ENCODE measurements at places on chromosomes 16 and 17.

DNA sequence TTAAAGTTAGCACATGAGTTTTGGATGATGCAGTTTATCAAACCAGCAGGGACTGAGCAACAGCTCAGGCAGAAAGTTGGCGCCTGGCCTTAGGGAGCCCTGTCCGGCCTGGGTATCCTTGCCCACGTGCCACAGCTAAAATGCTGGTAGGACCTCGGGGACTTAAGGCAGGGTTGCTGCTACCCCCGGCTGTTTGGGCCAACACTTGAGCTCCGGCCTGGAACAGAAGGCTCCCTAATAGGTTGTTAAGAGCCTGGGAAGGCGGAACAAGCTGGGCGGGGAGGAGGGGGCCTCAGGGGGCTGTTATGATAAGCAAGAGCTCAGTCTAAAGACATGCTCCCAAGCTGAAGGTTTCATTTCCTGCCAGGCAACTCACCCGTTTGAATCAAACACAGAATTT, 39.7 kb downstream of the CUEDC1 start:
- H3K36me3 ChIP-seq = no peaks in the 10 kb centered on the region
- no peaks in the 10 kb centered on the region for H3K27me3 ChIP-seq
- H3K27ac ChIP-seq = peak overlapping the region; percentile 38
- no peak for DNase-seq
- H3K4me1 ChIP-seq = peaks cover 41% of the 10 kb centered on the region

GRCh38 chr16:75288596-75289120, 37.2 kb upstream of the BCAR1 start:
- H3K4me3 ChIP-seq = no peak overlapping the region
- peaks cover 13% of the 10 kb centered on the region for H3K4me1 ChIP-seq
- no peak for DNase-seq
- no peaks in the 10 kb centered on the region for H3K27me3 ChIP-seq
- H3K27ac ChIP-seq = peak overlapping the region; percentile 63
- peaks cover 28% of the 10 kb centered on the region for H3K36me3 ChIP-seq

DNA sequence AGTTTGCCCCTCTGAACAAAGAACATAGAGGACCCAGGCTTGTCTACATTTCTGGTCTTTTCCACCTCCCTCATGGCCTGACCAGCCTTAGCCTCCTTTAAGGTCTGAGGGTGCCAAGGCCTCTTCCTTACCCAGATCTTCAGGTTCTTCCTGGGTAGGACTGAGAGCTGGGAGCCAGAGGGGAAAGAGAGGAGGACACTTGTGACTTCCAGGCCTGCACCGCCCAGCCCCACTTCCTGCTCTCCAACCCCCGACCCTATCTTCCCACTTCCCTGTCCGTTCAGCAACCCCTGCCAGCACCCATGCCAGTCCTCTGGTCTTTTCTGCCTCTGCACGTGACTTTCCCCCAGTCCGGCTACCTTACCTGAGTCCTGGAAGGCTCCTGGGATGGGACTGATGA, 534 bp downstream of the PRSS36 start:
- no peaks in the 10 kb centered on the region for H3K36me3 ChIP-seq
- DNase-seq = no peak
- H3K27ac ChIP-seq = no peak overlapping the region
- H3K27me3 ChIP-seq = peaks cover 21% of the 10 kb centered on the region
- H3K4me1 ChIP-seq = peaks cover 19% of the 10 kb centered on the region

DNA sequence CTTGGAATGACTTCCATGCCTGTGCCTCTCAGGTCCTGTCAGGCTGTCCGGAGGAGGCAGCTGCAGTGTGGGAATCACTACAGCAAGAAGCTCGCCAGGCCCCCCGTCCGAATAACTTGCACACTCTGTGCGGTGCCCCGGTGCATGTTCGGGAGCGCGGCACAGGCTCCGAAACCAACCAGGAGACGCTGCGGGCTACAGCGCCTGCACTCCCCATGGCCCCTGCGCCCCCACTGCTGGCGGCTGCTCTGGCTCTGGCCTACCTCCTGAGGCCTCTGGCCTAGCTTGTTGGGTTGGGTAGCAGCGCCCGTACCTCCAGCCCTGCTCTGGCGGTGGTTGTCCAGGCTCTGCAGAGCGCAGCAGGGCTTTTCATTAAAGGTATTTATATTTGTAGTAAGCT, 1.3 kb downstream of the NRN1L start:
- no peak overlapping the region for H3K4me3 ChIP-seq
- H3K27me3 ChIP-seq = no peaks in the 10 kb centered on the region
- H3K4me1 ChIP-seq = no peaks in the 10 kb centered on the region
- no peak overlapping the region for H3K27ac ChIP-seq
- peaks cover 61% of the 10 kb centered on the region for H3K36me3 ChIP-seq

DNA sequence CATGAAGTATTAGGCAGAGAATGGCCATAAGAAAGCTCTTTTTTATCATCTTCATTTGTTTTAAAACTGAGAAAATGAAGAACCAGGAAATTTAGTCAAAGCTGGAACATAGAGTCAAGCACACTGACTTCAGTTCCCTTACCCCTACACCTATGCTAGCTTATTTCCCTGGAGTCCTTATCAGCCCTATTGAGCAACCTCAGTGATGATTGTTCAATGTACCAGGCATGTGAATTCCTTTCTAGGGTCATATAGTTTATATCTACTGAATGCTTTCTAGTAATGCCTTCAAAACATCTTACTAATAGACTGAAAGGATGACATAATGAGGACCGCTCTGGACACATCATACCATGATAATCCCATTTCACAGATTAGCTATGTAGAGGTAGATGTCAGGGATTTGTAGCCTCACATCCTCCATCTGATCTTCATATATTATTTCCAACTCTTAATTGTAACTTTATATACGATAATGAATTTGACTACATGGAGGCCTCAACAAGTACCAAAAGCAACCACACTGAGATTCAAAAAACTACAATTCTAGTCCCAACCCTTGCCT, 460.4 kb upstream of the DYNLRB2 start:
- H3K36me3 ChIP-seq = no peaks in the 10 kb centered on the region
- no peak for DNase-seq
- no peak overlapping the region for H3K27ac ChIP-seq
- H3K4me1 ChIP-seq = no peaks in the 10 kb centered on the region

GRCh38 chr16:47956916-47957315, 198.9 kb downstream of the ABCC12 start:
- no peaks in the 10 kb centered on the region for H3K27me3 ChIP-seq
- H3K4me1 ChIP-seq = no peaks in the 10 kb centered on the region
- H3K36me3 ChIP-seq = no peaks in the 10 kb centered on the region
- H3K27ac ChIP-seq = no peak overlapping the region
- no peak for DNase-seq

GRCh38 chr17:1227917-1228780, 42.1 kb upstream of the BHLHA9 start:
- DNase-seq = no peak
- peaks cover 57% of the 10 kb centered on the region for H3K4me1 ChIP-seq
- H3K27me3 ChIP-seq = no peaks in the 10 kb centered on the region

DNA sequence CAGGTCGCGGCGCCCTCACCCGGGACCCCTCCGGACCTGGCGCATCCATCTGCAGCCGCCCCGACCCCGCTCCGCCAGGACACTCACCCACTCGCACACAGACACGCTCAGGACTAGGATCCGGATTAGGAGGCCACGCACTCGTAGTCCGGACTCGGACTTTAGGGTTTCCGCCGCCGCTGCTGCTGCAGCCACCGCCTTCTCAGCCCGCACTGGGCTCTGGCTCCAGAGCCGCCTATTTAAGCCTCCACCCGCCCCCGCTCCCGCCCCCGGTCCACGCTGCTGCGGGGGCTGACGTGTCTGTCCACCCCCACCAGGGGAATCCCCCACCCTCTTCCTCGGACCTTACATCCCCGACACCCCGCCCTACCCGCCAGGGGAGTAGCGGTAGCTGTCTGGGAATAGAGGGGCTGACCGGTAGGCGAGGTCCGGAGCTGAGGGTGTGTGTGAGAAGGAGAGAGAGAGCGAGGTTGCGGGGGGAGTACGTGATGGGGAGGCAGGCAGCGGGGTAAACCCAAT, at the start of gene RRAD:
Gene RRAD (minus strand): TSS at position 214 of the 519 bp plus-strand sequence. CDS start 356 bp downstream, outside the sequence.
- peaks cover 52% of the 10 kb centered on the region for H3K4me1 ChIP-seq
- H3K36me3 ChIP-seq = no peaks in the 10 kb centered on the region
- H3K27me3 ChIP-seq = peaks cover 64% of the 10 kb centered on the region
- no peak for DNase-seq

GRCh38 chr16:85187447-85187846, 75.2 kb upstream of the CIBAR2 start:
- no peaks in the 10 kb centered on the region for H3K36me3 ChIP-seq
- no peak overlapping the region for H3K27ac ChIP-seq
- no peaks in the 10 kb centered on the region for H3K4me1 ChIP-seq

GRCh38 chr17:693791-694638, 20.6 kb downstream of the VPS53 start:
- DNase-seq = no peak
- H3K36me3 ChIP-seq = no peaks in the 10 kb centered on the region
- H3K4me1 ChIP-seq = peaks cover 12% of the 10 kb centered on the region
- no peaks in the 10 kb centered on the region for H3K27me3 ChIP-seq

DNA sequence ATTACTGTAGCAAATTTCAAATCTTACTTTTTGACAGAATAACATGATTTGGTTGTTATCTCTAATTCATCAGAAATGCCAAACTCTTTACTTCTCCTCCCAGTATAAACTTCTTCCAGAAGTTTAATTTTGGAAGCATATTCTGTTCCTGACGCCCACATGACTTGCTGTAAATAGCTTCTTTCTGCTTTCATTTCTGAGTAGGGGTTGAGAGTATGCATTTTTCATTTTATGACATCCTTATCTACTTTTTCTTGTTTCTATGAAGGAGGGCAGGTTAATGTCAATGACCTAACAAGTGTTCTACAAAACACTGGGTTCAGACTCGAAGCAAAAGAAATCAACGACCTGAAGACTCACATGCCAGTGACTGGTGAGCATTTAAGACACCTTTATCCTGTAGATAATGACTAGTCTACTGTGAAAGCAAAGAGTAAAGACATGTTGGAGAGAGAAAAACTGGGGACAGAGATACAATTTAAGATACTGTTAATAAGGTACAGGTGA, 36.5 kb upstream of the EFCAB3 start:
- H3K27me3 ChIP-seq = no peaks in the 10 kb centered on the region
- DNase-seq = no peak
- H3K36me3 ChIP-seq = no peaks in the 10 kb centered on the region
- no peak overlapping the region for H3K4me3 ChIP-seq
- H3K4me1 ChIP-seq = no peaks in the 10 kb centered on the region

GRCh38 chr17:29469276-29469675, 79.1 kb downstream of the TAOK1 start:
- no peaks in the 10 kb centered on the region for H3K27me3 ChIP-seq
- no peaks in the 10 kb centered on the region for H3K36me3 ChIP-seq
- DNase-seq = no peak
- no peak overlapping the region for H3K4me3 ChIP-seq

DNA sequence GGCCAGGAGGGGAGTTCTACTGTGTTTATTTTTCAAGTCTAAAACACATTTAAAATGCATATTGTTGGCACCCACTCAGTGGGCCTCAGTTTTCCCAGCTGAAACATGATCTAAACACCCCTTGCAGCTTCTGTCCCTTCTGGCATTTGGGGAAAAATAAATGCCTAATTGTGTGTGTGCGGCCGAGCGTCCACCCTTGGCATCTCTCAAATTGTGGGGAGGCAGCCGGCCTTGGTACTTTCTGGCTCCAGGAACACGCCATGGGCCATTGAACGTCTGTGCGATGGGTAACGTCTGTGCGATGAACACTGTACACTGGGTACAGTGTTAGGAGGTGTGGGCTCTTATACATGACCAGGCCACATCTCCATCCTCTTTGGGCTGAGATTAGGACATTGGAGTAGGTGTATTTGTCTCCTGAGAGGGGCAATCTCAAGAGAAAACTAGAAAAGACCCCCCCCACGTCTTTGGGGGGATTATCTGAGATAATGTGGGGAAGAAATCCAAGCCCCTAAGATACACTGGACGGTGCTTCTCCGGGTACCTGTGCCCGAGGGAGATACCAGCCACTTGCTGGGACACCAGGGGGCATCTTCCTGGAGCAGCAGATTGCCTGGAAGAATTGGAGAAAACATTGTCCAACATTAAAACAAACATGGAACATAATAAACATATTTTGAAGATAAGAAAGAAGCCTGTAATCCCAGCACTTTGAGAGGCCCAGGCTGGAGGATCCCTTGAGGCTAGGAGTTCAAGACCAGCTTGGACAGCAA, 54.9 kb downstream of the RAB11FIP4 start:
- no peaks in the 10 kb centered on the region for H3K27me3 ChIP-seq
- no peak overlapping the region for H3K27ac ChIP-seq

- no peak overlapping the region for H3K27ac ChIP-seq
- H3K27me3 ChIP-seq = no peaks in the 10 kb centered on the region
- peaks cover 6% of the 10 kb centered on the region for H3K4me1 ChIP-seq
Measured at GRCh38 chr16:56600398-56600999, 7.9 kb upstream of the MT2A start.
